ENCODE measurements at places on chromosomes 16 and 17. TPM values are rescaled to one million over a fixed set of nuclear protein-coding genes. Genes with fewer than 3 reads are reported as not detected.

DNA sequence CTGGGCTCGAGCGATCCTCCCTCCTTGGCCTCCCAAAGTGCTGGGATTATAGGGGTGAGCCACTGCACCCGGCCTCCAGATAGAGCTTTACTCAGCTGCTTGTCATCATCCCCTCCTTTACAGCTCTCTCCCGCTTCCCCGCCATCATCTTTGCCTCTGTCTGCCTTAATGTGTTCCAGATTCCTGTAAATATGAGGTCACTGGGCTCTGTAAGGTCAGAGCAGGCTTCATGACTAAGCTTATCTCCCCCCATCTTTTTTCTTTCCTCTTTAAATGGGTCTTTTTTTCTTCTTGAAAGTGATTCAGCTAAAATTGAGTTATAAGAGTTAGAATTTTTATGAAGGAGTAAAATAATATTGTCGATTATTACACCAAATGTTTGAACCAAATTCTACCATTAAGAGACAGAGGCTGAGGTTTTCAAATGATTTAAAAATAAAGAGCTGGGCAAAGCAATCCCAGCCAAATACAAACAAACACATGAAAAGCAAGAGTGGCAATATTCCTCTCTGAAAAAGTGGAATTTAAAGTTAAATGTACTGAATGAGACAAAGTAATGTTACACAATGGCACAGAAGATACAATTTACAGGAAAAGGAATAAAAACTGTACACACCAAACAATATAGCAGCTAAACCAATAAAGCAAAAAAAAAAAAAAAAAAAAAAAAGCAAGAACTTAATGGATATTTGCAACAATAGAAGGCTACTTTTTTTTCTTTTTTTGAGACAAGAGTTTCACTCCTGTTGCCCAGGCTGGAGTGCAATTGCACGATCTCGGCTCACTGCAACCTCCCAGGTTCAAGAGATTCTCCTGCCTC lies 62.1 kb downstream of the CRISPLD2 start:
- H3K27me3 ChIP-seq, result no peaks in the 10 kb centered on the region
- peaks cover 3% of the 10 kb centered on the region for H3K36me3 ChIP-seq
- H3K4me1 ChIP-seq, result peaks cover 10% of the 10 kb centered on the region
- DNase-seq, result peak; percentile 31

GRCh38 chr17:15122857-15123256 lies 142.3 kb downstream of the PMP22 start:
- no peak for DNase-seq
- H3K36me3 ChIP-seq, result no peaks in the 10 kb centered on the region
- no peaks in the 10 kb centered on the region for H3K4me1 ChIP-seq
- no peak overlapping the region for H3K27ac ChIP-seq
- no peaks in the 10 kb centered on the region for H3K27me3 ChIP-seq

Gene OR4D1
- total RNA-seq, result not detected

GRCh38 chr17:59296190-59296589 lies 35.3 kb upstream of the YPEL2 start:
- no peaks in the 10 kb centered on the region for H3K36me3 ChIP-seq
- no peaks in the 10 kb centered on the region for H3K27me3 ChIP-seq
- H3K27ac ChIP-seq, result no peak overlapping the region

Gene TUBG1
- 28.2 TPM for total RNA-seq

GRCh38 chr17:75087558-75088453 lies at the start of gene SLC16A5:
TSS of gene SLC16A5 (plus strand) at chr17:75087954. CDS start at chr17:75093637, 5,683 bp downstream.
- peak within 1 kb of the TSS; percentile 68 for H3K27ac ChIP-seq
- H3K36me3 ChIP-seq, result no peaks in the 10 kb centered on the region
- DNase-seq, result peak; percentile 89
- no peaks in the 10 kb centered on the region for H3K27me3 ChIP-seq
- H3K4me3 ChIP-seq, result peak within 1 kb of the TSS; percentile 63
- H3K4me1 ChIP-seq, result peaks cover 27% of the 10 kb centered on the region

Gene PRM2
- not detected for total RNA-seq

DNA sequence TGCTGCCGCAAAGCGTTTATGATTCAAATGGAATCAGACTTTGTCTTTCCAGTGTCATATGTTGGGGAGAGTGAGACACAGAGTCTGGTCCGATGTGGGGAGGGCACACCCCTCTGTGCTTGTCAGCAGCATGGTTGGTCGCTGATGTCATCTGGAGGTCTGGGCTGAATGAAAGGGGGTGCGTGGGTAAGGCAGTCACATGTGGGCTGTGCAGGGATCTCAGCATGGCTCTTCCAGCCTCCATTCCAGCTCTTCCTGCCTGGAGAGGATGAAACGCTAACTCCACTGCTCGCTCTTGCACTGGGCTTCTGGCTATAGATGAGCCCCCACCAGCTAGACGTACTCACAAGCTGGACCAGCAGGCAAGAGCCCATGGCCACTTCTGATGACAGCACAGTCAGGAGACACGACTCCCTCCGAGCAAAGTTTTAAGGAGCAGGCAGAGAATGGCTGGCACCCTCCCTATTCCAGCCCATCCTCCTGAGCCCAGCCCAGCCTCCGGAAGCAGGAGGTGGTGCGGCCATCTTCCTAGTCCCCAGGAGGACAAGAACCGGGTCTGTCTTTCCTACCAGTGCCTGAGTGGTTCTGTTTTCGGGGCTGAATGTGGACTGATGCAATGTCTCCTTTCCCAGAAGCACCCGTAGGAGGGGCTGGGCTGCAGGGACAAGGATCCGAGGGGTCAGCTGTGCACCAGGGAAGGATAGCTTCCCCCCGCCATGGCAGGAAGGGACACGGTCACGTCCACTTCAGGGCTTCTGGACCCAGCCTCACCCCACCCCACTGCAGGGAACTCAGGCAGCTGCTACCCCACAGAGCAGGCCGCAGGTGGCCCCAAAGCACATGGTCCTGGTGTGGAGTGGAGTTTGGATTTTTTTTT lies 41.5 kb upstream of the CBFA2T3 start:
- no peak for DNase-seq
- H3K27ac ChIP-seq, result no peak overlapping the region
- no peak overlapping the region for H3K4me3 ChIP-seq
- peaks cover 59% of the 10 kb centered on the region for H3K27me3 ChIP-seq

Gene HP
- 2.4 TPM for total RNA-seq

DNA sequence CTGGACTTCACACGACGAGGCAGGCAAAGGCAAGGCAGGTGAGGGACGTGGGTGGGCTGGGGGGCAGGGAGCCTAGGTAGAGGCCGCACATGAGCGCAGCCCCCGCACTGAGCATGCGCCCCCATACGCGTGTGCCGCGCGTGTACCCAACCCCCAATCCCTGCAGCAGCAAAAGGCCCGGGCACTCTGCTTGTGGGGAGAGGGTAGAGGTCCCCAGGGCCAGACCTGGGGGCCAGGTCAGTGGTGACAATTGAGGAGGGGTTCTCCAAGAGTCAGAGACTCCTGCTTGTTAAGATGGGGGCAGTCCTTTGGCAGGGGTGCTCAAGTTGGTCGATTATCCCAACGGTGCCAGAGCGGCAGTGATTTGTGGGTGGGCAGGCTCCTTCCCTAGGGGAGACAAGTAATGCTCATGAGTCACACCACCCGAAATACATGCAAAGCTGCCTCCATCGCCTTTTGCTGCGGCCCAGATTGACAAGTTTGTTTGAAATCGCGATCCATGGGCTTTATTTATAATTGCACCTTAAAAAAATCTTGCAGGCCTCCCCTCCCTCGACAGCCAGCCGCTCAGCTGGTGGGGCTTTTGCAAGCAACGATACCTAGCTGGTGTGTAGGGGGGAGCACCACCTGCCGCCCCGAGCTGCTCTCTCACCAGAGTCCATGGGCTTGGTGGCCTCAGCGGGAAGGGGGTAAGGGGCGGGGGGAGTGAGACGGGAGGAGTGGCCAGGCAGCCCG lies 1.1 kb upstream of the GIT1 start:
- DNase-seq, result peak; percentile 15
- no peaks in the 10 kb centered on the region for H3K36me3 ChIP-seq
- peak overlapping the region; percentile 78 for H3K4me3 ChIP-seq
- H3K27ac ChIP-seq, result peak overlapping the region; percentile 95

GRCh38 chr17:42132941-42133340 lies 10.3 kb downstream of the HSPB9 start:
- no peaks in the 10 kb centered on the region for H3K27me3 ChIP-seq
- H3K36me3 ChIP-seq, result no peaks in the 10 kb centered on the region
- peak overlapping the region; percentile 87 for H3K27ac ChIP-seq
- peak; percentile 46 for DNase-seq

Gene RTN4RL1
- 0.81 TPM for total RNA-seq

DNA sequence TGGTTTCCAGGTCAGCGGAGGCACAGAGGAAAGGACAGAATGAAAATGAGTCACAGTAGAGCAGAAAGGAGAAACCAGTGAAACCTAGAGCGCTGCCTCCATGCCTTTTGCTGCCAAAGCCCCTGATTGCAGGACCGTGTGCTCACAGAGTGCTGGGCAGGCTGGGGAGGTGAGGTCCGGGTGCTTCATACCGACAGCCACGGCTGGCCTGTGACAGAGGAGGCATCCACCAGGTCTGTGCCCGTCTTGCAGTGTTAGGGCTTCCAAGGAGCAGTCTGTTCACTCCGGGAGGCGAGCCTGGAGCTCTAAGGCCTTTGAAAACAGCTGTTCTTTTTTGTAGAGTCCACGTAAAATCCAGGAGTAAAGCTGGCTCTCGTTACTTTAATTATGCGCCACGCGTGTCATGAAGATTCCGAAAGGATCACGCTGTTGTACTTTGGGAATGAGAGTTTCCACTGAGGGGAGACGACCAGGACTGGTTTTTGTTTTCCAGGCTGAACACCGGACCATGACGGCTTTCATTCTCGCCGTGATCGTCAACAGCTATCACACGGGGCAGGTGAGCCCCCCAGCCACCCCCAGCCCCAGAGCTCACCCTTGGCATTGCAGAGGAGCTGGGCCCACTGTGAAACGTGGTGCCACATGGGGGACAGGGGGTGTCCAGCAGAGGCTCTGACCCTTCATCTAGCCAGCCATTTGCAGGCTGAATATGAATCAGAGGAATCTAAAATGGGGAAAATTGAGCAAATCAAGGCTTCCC lies 108.5 kb upstream of the CHMP6 start:
- peaks cover 1% of the 10 kb centered on the region for H3K4me1 ChIP-seq
- H3K27ac ChIP-seq, result no peak overlapping the region
- DNase-seq, result no peak

GRCh38 chr16:23365602-23366240 lies 63.6 kb downstream of the SCNN1B start:
- H3K36me3 ChIP-seq, result no peaks in the 10 kb centered on the region
- DNase-seq, result no peak
- H3K4me3 ChIP-seq, result no peak overlapping the region
- H3K27ac ChIP-seq, result no peak overlapping the region
- H3K4me1 ChIP-seq, result no peaks in the 10 kb centered on the region
- H3K27me3 ChIP-seq, result peaks cover 6% of the 10 kb centered on the region

Gene TP53I13
- total RNA-seq, result 41.6 TPM

- no peak overlapping the region for H3K27ac ChIP-seq
- no peaks in the 10 kb centered on the region for H3K27me3 ChIP-seq
- no peak overlapping the region for H3K4me3 ChIP-seq
These were observed 180.2 kb upstream of the CHMP6 start for GRCh38 chr17:80811181-80812105.

Gene NOL3
- 72.5 TPM for total RNA-seq

Gene TBC1D3C
- not detected for total RNA-seq

GRCh38 chr16:86665319-86665675 lies 86.9 kb downstream of the FOXL1 start:
- no peaks in the 10 kb centered on the region for H3K36me3 ChIP-seq
- no peak for DNase-seq
- peaks cover 5% of the 10 kb centered on the region for H3K4me1 ChIP-seq
- H3K27ac ChIP-seq, result peak overlapping the region; percentile 62
- peaks cover 38% of the 10 kb centered on the region for H3K27me3 ChIP-seq

GRCh38 chr16:57305159-57305811 lies 20.8 kb upstream of the PLLP start:
- peaks cover 28% of the 10 kb centered on the region for H3K4me1 ChIP-seq
- no peaks in the 10 kb centered on the region for H3K36me3 ChIP-seq
- DNase-seq, result no peak
- no peak overlapping the region for H3K4me3 ChIP-seq

Gene TSC2
- total RNA-seq, result 75.3 TPM

- H3K27me3 ChIP-seq, result no peaks in the 10 kb centered on the region
- no peak overlapping the region for H3K4me3 ChIP-seq
- no peaks in the 10 kb centered on the region for H3K4me1 ChIP-seq
These were observed 26.1 kb downstream of the MRPS23 start for GRCh38 chr17:57823469-57824401.

GRCh38 chr17:9544221-9544620 lies 31.4 kb downstream of the STX8 start:
- no peak overlapping the region for H3K27ac ChIP-seq
- H3K27me3 ChIP-seq, result no peaks in the 10 kb centered on the region
- no peak overlapping the region for H3K4me3 ChIP-seq

- DNase-seq, result peak; percentile 76
- no peaks in the 10 kb centered on the region for H3K36me3 ChIP-seq
- peak overlapping the region; percentile 52 for H3K4me3 ChIP-seq
- H3K4me1 ChIP-seq, result peaks cover 9% of the 10 kb centered on the region
These were observed 26.6 kb downstream of the MRC2 start for GRCh38 chr17:62653826-62654761.

DNA sequence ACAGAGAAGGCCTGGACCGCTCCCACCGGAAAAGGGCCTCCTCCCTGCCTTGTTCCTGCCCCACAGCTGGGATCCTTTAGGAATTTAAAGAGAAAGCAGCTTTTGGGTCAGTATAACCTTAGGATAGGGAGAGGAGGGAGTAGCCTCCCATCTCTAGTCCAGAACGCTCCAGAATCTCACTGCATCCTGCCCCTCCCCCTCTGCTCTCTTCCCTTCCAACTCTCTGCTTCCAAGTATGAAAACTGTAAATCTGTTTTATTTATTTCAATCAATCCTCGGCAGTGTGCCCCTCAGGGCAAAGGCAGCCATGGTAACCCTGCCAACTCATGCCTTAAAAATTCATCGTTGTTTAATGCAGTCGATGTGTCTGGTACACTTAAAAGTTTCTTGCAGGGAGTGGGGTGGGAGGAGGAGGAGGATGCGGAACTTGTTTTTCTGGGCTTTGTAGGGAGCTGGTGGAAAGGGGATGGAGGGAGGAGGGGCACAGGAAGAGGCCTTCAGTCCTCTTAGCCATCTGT lies 21.2 kb upstream of the MTSS2 start:
- H3K4me3 ChIP-seq, result no peak overlapping the region
- peak overlapping the region; percentile 35 for H3K27ac ChIP-seq
- no peaks in the 10 kb centered on the region for H3K27me3 ChIP-seq

DNA sequence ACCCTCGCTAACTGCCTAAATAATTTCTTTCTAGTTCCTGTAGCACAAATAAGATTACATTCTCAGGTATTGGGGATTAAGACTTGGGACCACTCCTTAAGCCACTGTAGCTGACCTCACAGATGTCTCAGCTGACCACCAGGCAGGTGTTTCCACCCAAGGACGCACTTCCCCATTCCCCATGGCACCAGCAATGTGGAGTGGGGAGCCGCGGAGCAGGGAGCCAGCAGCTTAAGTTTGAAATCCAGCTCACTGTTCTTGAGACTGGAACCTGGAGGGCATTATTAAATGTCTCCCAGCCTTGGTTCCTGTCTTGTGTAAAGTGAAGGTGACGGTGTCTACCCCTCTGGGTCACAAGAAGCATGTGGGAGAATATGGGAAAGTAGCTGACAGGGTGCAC lies 249.4 kb upstream of the CACNG5 start:
- H3K27me3 ChIP-seq, result no peaks in the 10 kb centered on the region
- H3K4me3 ChIP-seq, result no peak overlapping the region
- no peak for DNase-seq
- H3K27ac ChIP-seq, result no peak overlapping the region
- peaks cover 10% of the 10 kb centered on the region for H3K4me1 ChIP-seq
- H3K36me3 ChIP-seq, result no peaks in the 10 kb centered on the region

Gene NUBP1
- total RNA-seq, result 46.0 TPM

Gene KRTAP9-4
- total RNA-seq, result not detected

- no peaks in the 10 kb centered on the region for H3K36me3 ChIP-seq
- no peak overlapping the region for H3K27ac ChIP-seq
- H3K4me1 ChIP-seq, result peaks cover 41% of the 10 kb centered on the region
- no peak for DNase-seq
- H3K4me3 ChIP-seq, result no peak overlapping the region
These were observed 4.4 kb upstream of the MFAP4 start for GRCh38 chr17:19391432-19391831.

All from heart right ventricle (tissue), 16 donors.